T47D (cell line): ENCODE measurements at places on chromosomes 6 and 20.

GRCh38 chr20:55586610-55587009, 418.7 kb downstream of the CBLN4 start:
- DNase-seq, result no peak

DNA sequence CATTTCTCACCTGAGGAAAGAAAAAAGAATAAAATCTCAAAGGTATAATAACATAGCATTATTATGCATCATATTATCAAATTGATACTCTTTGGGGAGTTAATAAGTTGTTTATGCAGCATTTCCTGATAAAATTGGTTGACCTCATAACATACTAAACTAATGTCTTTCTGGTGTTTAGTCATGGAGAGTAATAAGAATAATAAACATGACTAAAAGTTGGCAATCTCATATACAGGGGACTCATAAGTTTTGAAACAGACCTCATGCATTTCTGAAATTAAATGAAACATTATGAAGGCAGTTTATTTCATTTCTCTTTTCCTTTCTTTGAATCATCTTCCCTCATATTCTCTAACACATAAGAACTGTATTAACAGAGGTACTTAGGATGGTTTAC, 60.5 kb upstream of the PRDM1 start:
- DNase-seq, result no peak

DNA sequence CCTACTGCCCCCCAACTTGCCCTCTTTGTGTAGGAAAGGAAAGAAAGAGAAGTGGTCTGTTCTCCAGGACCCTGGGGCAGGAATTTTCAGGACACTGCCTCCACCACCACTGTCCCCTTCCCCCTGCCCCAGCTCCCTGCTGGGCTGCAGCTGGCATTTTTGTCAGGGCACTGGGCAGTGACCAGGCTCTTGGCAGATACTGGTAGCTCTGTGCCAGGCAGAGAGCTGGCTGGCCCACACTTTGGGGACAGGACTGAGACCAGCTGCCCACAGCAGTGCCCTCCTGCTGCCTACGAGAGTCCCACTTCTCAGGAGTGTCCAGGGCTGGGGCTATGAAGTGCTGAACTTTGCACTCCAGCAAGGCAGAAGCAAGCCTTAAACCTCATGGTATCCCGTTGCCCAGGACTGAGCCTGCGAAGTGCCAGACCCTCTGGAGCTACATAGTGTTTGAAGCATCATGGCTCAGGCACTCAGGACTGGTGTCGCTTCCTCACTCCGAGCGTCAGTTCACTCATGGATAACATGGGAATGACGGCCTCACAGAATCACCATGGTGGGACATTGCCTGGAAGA, 19.3 kb downstream of the SLC13A3 start:
- DNase-seq, result no peak

DNA sequence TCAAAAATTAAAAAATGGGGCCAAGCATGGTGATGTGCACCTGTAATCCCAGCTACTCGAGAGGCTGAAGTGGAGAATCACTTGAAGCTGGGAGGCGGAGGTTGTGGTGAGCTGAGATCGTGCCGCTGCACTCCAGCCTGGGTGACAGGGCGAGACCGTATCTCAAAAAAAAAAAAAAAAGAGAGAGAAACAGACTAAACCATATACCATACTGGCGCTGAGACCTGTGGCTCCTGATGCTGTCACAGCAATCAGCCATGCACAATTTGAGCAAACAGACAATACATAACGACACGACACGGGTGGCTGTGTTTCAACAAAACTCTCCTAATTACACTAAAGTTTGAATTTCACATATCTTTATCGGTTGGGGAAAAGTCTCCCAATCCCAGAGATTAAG, 14.9 kb upstream of the CBFA2T2 start:
- no peak for DNase-seq

DNA sequence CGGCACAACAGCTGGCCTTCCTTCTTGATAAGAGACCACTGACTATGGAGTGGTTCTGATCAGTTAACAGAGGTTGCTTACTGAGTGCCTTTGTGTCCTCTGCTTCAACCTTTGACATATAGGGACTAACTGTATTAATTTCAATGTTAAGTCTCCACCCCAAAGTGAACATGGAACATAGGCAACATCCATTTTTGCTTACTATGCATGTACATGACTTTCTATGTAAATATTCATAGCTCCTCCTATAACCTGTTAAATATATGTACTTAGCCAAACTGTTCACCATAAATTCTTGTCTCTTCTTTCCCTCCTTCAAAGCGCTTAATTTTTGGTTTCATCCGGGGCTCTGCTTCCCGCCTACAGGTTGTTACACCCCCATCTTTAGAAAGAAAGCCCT, 334.8 kb downstream of the EPM2A start:
- no peak for DNase-seq

- no peak for DNase-seq
These were observed 169.7 kb downstream of the HAO1 start for GRCh38 chr20:7770578-7770977.

DNA sequence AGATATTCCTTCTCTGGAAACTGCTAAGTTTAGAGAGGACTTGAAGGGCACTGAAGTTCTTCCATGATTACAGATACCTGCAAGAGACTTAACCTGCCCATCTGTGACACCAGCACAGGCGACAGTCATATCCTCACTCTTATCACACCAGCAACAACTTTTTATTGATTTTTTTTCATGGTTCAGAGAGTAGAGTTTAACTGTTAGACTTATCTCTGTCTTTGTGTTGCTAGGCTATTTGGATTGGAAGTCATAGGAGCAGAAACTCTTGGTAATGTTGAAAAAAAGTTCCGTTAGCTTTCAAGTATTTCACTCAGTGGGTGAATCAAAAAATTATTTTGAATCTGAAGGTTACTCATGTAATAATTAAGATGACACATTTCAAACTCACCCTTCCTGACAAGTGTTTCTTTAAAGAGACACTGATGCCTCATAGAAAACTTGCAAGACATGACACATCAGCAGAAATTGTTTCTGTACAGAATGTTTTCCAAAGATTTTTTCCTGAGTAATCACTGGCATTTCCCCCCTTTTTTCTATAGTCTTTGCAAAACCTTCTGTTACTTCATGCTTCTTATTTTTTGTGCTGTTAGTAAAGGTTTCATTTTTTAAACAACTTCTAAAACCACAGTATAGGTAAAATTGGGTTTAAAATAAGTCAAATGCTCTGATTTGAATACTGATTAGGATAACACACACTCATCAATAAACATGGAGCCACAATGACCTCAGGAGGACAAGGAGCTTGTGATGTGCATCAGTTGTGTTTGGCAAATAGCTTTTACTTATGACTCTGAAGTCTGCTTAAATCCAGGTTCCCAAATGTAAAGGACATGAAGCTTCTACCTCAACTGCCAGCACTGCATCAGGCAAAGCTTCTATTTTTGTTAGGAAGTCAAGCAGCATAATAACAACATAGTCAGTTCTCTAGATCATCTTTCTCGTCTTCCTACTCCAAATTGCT, 252.9 kb upstream of the MAN1A1 start:
- DNase-seq, result no peak
